Hematopoietic multipotent progenitor cell (in vitro differentiated cells): ENCODE measurements at places on chromosomes 11 and 22. TPM values are rescaled to one million over a fixed set of nuclear protein-coding genes. Genes with fewer than 3 reads are reported as not detected.

The CDC45 gene
- total RNA-seq, result 8.9 TPM

The OR8B12 gene
- total RNA-seq, result not detected

The PRR33 gene
- 0.54 TPM for total RNA-seq

The VWA5A gene
- total RNA-seq, result 19.1 TPM

DNA sequence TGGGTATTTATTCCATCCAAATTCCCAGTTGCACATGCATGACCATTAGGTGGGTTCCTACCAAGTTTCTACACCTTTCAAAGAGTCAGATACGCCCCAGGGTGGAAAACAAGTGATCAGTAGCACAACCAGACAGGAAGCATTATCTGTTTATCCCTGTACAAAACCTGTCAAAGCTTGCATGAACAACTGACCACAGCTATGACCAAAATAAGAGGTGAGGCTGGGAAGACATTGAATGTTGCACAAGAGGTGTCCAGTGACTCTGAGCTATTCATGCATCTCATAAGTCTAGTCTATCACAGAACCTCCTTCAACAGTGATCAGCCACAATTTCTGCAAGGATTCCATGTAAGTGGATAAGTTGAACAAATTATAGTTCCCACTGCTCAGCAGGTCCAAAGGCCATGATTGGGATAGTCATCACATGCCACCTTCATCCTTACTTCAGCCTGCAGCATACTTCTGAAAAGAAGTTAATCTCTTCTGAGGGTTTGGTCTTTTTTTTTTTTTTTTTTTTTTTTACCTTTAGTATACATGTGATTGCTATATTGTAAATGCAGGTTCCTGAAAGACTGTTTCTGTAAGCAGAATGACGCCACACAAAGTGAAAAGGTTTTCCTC is 28.0 kb upstream of the TMEM45B start:
- DNase-seq, result no peak

- DNase-seq, result no peak
These were observed 256.0 kb upstream of the B3GAT1 start for GRCh38 chr11:134668076-134668475.

DNA sequence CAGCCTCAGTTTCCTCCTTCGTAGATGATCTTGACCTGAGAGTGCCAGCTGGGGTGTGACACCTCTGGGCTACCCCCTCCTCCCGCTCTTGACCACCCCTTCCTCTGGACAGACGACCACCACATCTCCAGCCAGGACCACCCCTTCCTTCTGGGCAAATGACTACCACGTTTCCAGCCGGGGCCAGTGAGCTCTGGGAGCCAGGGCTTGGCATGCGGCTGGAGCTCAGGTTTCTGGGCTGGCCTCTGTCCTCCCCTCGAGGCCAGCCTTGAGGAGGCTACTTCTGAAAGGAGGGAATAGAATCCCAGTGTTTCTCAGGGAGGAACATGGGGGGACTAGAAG is 120.9 kb downstream of the KCNQ1OT1 start:
- DNase-seq, result no peak

DNA sequence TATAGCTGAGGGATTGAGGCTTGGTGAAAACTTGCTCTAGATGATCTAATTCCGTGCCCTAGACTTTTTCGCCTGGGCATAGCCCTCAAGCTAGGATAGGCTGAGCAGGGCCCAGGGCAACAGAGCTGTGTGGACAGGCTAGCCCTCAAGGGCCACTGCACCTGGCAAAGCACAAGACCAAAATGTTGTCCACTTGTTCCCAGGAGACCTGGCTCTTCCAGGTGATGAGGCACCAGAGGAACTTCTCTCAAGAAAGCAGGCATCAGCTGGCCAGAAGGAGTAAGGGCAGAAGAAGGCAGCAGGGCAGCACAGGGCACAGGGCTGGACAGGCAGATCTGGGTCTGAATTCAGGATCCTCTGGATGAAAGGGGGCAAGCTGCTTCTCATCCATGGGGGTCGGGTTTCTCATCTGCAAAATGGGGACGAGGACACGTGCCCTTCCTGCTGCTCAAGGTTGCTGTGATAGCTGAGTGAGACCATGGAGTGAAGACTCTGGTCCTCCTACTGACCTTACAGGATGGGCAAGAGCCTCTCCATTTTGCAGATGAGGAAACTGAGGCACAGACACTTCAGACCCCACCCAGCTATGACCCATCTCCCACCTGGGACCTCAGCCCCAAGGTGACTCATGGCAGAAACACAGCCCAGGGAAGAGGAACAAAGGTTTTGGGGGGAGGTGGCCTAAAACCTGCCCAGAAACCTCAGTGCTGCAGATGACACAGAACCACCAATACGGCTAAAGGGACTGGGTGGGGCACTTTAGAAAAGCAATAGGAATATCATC is 42.2 kb upstream of the PRDM11 start:
- DNase-seq, result no peak

DNA sequence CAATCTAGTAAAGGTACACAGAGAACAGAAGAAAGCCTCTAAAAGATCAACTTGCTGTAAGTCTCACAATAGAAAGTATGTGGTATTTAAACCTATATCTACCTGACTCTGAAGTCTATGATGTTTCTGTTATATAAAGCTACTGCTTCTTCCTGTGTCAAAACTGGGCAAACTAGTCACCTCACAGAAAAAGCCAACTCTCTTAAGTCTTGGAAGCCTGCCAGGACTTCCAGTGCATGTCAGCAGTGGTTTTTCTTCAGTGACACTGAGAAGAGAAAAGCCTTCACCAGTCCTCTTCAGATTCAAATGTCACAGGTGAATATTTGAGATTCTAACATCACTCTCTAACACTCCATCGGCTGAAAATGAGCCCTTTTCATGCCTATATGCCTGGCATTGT is 808.0 kb downstream of the DLG2 start:
- no peak for DNase-seq

- DNase-seq, result no peak
These were observed 38.6 kb downstream of the SGSM3 start for GRCh38 chr22:40408718-40409612.
